ENCODE measurements at places on chromosomes 4 and X. TPM values are rescaled to one million over a fixed set of nuclear protein-coding genes. Genes with fewer than 3 reads are reported as not detected.

The PRR32 gene
- not detected for polyA plus RNA-seq

DNA sequence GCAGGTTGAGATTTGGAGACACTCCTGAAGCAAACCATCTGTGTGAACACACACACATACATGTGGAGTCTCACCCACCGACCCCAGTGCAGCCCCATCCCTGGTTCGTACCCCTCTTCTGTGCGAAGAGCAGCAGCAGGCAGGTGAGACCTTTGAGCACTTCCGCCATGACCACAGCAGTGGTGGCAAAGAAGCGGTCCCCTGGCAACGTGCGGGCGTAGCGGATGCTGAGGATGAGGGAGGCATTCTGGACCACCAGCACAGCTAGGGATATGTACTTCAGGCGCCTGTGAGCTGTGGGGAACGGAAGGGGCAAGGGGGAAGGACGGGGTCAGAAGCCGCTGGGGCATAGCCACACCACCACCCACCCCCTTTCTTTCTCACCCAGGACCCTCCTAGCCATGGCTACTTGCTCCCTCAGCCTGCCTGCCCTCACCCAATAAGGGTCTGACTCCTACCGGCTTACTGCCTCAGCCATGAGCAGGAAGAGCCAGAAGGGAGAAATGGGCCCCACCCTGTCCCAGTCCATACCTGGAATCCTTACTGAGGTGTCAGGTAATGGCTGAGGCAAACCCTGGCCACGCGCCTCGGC, 1.6 kb downstream of the SLC35A2 start:
- DNase-seq: no peak

- DNase-seq: no peak
These were observed 373.3 kb upstream of the DIAPH2 start for GRCh38 chrX:96311366-96311765.

The NOX1 gene
- polyA plus RNA-seq: 1.1 TPM

DNA sequence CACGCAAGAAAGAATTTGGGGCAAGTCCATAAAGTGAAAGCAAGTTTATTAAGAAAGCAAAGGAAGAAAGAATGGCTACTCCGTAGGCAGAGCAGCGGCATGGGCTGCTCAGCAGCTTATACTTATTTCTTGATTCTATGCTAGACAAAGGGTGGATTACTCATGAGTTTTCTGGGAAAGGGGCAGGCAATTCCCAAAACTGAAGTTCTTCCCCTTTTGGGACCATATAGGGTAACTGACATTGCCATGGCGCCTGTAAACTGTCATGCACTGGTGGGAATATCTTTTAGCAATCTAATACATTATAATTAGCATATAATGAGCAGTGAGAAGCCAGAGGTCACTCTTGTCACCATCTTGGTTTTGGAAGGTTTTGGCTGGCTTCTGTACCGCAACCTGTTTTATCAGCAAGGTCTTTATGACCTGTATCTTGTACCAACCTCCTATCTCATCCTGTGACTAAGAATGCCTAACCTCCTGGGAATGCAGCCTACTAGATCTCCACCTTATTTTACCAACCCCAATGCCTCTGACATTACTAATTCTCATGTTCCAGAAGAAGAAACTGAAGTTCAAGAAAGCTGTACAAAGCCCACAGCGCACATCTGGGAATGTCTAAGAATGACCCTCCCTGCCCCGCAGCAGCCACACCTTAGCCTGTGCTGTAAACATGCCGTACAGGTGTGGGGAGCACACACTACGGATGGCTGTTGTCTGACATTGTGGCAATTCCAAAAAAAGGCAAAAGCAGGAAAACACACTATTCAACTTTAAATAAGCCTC, 18.6 kb downstream of the RXFP1 start:
- no peak for DNase-seq

GRCh38 chr4:156974264-156974663, 2.7 kb upstream of the PDGFC start:
- no peak for DNase-seq

The F11 gene
- 4.7 TPM for polyA plus RNA-seq

GRCh38 chr4:2745981-2746806, 9.9 kb downstream of the TNIP2 start:
- no peak for DNase-seq
